Fibroblast of skin of back (primary cell): ENCODE measurements at places on chromosomes 2 and 18.
A peak's percentile ranks its signal among the peaks of the same experiment; 100 is the strongest.

GRCh38 chr2:53021292-53021691 lies 746.3 kb upstream of the CHAC2 start:
- peak; percentile 76 for DNase-seq

- DNase-seq = no peak
Measured at GRCh38 chr2:74071426-74071825, 76.3 kb downstream of the BOLA3 start.

GRCh38 chr2:219291394-219291793 lies 12.2 kb downstream of the DNAJB2 start:
- DNase-seq = no peak

DNA sequence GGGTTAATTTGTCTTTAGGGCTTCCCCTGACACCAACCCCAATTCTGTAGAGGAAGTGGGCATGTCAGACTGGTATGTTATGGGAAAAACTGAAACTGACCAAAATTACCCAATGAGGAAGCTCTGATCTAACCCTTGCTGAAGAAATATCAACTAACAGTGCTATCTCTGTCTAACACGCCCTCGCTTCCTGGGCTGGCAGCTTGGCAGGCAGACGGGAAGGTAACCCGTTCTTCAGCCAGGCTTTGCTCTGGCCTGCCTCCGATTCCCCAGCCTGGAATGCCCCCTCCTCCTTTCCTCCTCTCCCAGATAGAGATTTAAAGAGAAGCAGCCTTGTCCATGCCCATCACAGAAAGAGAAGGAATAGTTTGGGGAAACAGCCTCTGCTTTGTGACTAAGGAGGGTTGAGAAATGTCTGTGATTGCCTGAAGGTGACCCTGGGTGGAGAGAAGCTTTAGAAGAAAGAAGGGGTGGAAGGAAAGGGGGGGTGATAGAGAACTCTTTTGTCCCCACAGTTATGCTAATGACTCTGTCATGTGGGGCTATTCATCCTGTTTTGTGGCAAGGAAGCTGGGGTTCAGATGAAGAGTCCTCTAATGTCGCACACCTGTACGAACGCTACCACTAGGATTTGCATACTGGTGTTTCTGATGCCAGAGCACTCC lies 15.4 kb downstream of the HK2 start:
- no peak for DNase-seq

DNA sequence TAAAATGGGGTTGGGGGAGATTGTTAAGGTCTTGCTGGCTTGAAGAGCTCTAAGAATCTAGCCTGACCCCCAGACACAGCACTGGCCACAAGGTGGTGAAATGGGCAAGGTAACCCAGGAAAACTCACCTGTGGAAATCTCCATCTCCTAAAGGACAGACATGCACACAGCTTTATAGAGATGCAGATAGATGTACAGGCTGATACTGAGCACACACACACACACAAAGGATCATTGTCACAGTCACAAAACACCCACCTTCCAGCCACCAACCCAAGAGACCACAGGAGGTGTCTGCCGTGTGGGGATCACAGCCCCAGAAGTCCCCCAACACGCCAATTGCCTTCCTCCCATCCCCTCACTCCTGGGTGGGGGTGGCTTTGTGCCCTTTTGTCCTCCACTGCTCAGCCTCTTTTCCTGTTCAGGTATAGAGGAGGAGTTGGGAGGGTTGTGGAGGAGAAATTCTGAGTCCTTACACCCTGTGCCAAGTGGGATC lies 3.2 kb upstream of the CYP26B1 start:
- DNase-seq = no peak

GRCh38 chr2:231433990-231434389 lies 30.3 kb downstream of the NCL start:
- no peak for DNase-seq

- no peak for DNase-seq
Measured at GRCh38 chr2:238642973-238643372, 204.9 kb upstream of the TWIST2 start.

GRCh38 chr18:9612977-9613376 lies 1.4 kb downstream of the PPP4R1 start:
- DNase-seq = no peak

GRCh38 chr18:22838639-22839277 lies 94.4 kb upstream of the RBBP8 start:
- no peak for DNase-seq

GRCh38 chr2:55949613-55950012 lies 26.0 kb upstream of the EFEMP1 start:
- no peak for DNase-seq

- no peak for DNase-seq
Measured at GRCh38 chr2:175937216-175937615, 64.9 kb downstream of the LNPK start.
